ENCODE measurements at places on chromosomes 16 and 17. TPM values are rescaled to one million over a fixed set of nuclear protein-coding genes. Genes with fewer than 3 reads are reported as not detected.

DNA sequence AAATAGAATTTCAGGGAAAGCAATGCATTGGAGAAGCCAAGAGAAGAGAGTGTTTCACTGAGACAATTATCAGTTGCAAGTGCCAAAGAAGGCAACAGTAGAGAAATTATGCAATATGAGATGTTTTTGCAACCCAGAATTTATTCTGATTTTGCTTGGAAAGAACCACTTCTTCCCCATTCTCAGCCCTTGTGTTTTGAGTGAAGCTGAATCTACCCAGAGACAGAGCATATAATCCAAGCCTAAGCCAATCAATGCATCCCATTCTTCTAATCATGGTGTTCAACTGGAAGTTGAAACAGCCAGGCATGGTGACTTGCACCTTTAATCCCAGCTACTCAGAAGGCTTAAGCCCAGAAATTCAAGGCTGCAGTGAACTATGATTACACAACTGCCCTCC is 6.9 kb upstream of the SCNN1G start:
- no peak for DNase-seq

GRCh38 chr17:55818026-55818425 is 67.2 kb downstream of the PCTP start:
- DNase-seq, result no peak

DNA sequence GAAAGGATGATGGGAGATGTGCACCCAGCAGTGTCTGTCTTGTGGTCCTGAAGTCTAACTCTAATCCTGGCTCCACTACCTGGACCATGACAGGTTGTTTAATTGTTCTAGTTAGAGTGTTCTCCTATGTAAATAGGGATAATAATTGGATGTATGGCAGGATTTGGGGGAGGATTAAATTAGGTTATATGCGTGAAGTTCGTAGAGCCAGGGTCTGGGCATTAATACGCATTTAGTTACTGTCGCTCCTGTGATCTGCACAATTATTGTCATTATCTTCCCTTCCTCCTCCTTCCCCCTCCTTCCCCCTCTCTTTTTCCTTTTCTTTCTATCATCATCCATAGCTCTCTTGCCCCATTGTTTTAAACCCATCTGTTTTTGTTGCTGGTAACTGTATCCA is 210.3 kb downstream of the WWOX start:
- no peak for DNase-seq

Gene RNF43
- not detected for total RNA-seq

Gene WBP2
- 107 TPM for total RNA-seq
